Subcutaneous preadipocyte (primary cell): ENCODE measurements at places on chromosomes 6 and 20. TPM values are rescaled to one million over a fixed set of nuclear protein-coding genes. Genes with fewer than 3 reads are reported as not detected.

The LCA5 gene
- total RNA-seq, result 2.9 TPM in 2 replicates

The ULBP2 gene
- total RNA-seq, result 1.5 and 2.2 TPM in 2 replicates

The CTAGE9 gene
- total RNA-seq, result not detected in 2 replicates

The GTSF1L gene
- not detected in 2 replicates for total RNA-seq

The COL11A2 gene
- total RNA-seq, result under 0.01 and 0.20 TPM in 2 replicates

The DPPA5 gene
- total RNA-seq, result not detected in 2 replicates

The PKIB gene
- 0.37 and 0.39 TPM in 2 replicates for total RNA-seq

The ENPP5 gene
- 0.78 and 9.6 TPM in 2 replicates for total RNA-seq

The RNASET2 gene
- 12.5 and 31.3 TPM in 2 replicates for total RNA-seq

The PARD6B gene
- total RNA-seq, result 0.37 and 0.59 TPM in 2 replicates

The C20orf202 gene
- total RNA-seq, result not detected in 2 replicates

The CLVS2 gene
- under 0.01 TPM in 2 replicates for total RNA-seq

The ZFP57 gene
- 0.73 and 2.7 TPM in 2 replicates for total RNA-seq

The DEF6 gene
- 0.37 and 0.39 TPM in 2 replicates for total RNA-seq

The ENPP3 gene
- under 0.01 TPM in 1 of 2 replicates, not detected in the other for total RNA-seq

The MRAP2 gene
- total RNA-seq, result 1.4 and 2.2 TPM in 2 replicates

The PSORS1C2 gene
- total RNA-seq, result not detected in 2 replicates

The KCNK15 gene
- 1.4 and 3.3 TPM in 2 replicates for total RNA-seq

The BAG2 gene
- 18.7 and 24.4 TPM in 2 replicates for total RNA-seq

The ZSCAN16 gene
- 1.1 and 2.2 TPM in 2 replicates for total RNA-seq

The OR2H2 gene
- not detected in 2 replicates for total RNA-seq

The BTBD3 gene
- total RNA-seq, result 15.4 and 20.3 TPM in 2 replicates

The RRAGD gene
- 0.59 and 2.2 TPM in 2 replicates for total RNA-seq

The GMEB2 gene
- total RNA-seq, result 6.6 and 12.1 TPM in 2 replicates

The MANEA gene
- 17.6 and 23.5 TPM in 2 replicates for total RNA-seq

The OR2W1 gene
- total RNA-seq, result not detected in 2 replicates

The TGM3 gene
- not detected in 2 replicates for total RNA-seq

The MPIG6B gene
- not detected in 2 replicates for total RNA-seq

The FERMT1 gene
- 17.2 and 17.3 TPM in 2 replicates for total RNA-seq

The DNAH8 gene
- not detected in 2 replicates for total RNA-seq

The DCDC2 gene
- total RNA-seq, result under 0.01 TPM in 2 replicates

The RREB1 gene
- 18.7 and 23.7 TPM in 2 replicates for total RNA-seq

The SRMS gene
- not detected in 2 replicates for total RNA-seq

The ATP6V1G2 gene
- total RNA-seq, result 1.8 TPM in 2 replicates

The LRP11 gene
- total RNA-seq, result 47.3 and 50.0 TPM in 2 replicates

The SGK2 gene
- total RNA-seq, result under 0.01 TPM in 1 of 2 replicates, not detected in the other

The SMOC2 gene
- total RNA-seq, result 0.37 TPM in 1 of 2 replicates, not detected in the other
